T-helper 1 cell (primary cell): ENCODE measurements at places on chromosomes 2 and 18.

GRCh38 chr2:214575030-214575429 lies 164.2 kb downstream of the VWC2L start:
- DNase-seq: no peak

DNA sequence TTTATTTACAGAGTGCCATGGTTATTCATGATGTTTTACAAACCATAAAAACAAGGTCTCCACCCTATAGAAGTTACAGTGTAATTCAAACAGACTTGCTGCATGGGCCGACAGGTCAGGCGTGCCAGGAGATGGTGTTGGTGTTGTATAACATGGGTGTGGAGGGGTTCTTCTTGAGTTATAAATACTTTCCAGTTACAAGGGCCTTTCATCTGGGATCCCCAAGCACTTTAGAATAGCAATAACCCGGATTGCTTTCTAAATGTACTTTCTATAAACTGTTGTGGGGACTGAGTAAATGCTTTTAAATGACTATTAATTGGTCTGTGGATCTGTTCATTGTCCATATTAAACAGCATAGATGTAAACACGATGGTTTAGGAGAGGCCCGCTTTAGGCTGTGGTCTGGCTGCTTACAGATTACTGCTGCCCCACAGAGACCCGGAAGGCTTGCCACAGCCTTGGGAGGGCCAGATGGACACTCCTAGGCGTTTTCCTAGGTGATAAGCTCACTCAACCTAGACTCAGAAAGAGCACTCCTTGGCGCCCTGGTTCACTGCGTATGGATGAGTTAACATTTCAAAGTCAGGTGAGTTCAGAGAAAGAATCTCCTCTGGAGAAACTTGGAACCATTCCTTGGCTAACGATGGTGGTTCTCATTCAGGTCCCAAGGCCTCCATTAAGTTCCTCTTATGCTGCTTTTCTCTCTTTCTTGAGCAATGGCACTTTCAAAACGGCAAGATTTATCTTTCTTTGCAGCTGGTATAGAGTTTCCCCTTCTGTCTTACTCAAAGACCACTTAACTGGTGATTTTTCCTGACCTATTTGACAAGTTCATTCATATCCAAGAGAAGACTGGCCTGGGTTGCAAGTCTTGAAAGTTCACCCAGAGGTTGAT lies 3.6 kb upstream of the KIAA2012 start:
- DNase-seq: no peak

GRCh38 chr2:217835931-217836891 lies 166.6 kb downstream of the TNS1 start:
- DNase-seq: no peak

DNA sequence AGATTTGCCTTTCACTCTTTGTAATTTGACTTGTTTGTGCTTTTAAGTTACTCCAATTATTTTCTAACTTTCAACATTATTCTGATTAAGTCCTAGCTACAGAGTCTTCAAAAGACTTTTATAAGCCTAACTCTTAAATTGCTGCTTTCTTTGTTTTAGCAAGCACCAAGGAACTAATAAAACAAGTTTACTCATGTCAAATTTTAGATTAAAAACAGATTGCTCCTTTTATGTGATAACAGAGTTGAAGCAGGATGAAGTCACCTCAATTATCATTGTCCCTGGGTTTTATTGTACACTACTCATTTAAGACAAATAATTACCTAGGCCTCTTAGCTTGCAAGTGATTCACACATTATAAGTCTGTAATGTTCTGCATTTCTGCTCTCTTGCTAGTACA lies 678.4 kb downstream of the ERBB4 start:
- DNase-seq: no peak

DNA sequence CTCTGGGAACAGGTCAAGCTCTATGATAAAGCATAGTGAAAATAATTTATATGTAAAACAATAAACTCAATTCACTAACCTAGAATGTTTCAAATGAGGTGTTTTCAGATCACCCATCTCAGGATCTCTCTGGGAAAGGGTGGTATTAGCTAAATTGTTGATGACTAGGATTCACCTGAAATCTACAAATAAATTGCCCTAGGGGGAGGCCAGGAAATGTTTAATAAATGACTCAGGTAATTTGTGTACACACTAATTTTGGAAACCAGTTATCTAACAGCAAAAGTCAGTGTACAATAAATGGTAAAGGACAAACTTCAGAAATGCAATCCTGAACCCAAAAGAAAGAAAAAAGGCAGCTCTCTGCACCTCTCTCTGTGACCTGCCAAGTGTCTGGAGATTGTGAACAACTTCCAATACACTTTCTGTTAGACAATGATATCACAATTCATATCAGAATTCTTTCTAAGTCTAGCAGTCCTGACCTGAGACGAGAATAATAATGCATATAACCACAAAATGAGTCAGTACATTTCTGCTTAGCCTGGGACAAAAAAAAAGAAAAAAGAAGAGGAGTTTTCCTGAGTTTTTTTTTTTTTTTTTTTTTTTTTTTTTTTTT lies 760.0 kb downstream of the EPHA4 start:
- DNase-seq: no peak

DNA sequence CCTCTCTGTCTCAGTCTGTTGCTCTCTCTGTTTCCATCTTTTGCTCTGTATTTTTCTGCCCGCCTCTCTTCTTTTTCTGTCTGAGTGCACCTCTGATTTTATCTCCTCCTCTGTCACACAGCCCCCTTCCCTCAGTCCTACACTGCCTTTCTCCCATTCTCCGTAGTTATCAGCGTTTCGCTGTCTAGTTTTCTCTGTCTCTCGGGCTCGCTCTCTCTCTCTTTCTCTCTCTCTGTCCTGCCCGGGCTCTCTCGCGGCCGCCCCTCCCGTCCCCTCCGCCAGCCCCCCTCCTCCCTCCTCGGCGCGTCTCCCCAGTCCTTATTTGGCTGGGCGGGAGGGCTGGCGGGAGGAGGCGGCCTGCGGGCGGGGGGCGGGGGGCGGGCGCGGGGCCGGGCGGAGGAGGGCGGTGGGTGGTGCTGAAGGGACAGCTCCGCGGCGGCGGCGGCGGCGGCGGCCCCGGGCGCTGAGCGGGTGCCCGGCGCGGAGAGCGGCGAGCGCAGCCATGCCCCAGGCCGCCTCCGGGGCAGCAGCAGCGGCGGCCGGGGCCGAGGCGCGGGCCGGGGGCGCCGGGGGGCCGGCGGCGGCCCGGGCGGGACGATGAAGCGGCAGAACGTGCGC lies at the start of gene KCNK3:
KCNK3 (plus strand) TSS at position 444 of the 618 bp plus-strand sequence; CDS start at position 598, 154 bp downstream.
- DNase-seq: no peak

GRCh38 chr2:129396980-129397599 lies 582.4 kb upstream of the RAB6C start:
- DNase-seq: no peak

DNA sequence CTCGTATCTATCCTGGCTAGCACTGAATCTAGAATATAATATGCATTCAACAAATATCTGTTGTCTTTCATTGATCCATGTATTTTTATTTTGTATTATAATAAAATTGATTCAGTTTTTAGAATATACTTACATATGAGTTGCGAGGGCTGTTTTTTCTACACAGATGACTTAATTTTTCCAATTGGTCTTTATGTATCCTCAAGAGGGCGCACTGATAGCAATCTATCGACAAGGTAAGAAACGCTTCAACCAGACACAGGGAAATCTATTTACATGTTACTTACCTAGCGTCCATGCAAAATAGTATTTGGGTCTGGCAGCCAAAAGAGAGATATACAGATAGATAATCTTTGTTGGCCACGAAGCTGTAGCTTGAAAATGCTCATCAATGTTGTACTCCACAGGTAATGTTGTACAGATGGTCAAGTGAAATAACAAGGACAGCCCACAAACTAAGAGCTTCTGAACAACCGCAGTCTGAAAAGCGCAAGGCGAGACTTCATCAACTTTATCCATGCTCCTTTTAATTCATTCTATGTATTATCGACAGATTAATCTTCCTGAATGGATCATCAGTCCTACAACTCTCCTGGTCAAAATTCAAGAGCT lies 35.5 kb upstream of the KIDINS220 start:
- DNase-seq: no peak

- DNase-seq: no peak
These were observed 1136.0 kb downstream of the LRP1B start for GRCh38 chr2:140994856-140995255.

- no peak for DNase-seq
These were observed 50.0 kb downstream of the ANKMY1 start for GRCh38 chr2:240507778-240508251.
